ENCODE measurements at places on chromosomes 7 and 10. TPM values are rescaled to one million over a fixed set of nuclear protein-coding genes. Genes with fewer than 3 reads are reported as not detected.

SUN3 gene
- polyA plus RNA-seq: 0.01 TPM

ANXA8L1 gene
- polyA plus RNA-seq: not detected

SLC16A9 gene
- polyA plus RNA-seq: 0.57 TPM

CALHM2 gene
- 6.3 TPM for polyA plus RNA-seq

ZNF853 gene
- polyA plus RNA-seq: 4.4 TPM

KLF14 gene
- 1.3 TPM for polyA plus RNA-seq

XRCC2 gene
- 0.01 TPM for polyA plus RNA-seq

AGBL3 gene
- polyA plus RNA-seq: 0.76 TPM

MRPS17 gene
- 31.9 TPM for polyA plus RNA-seq

FFAR4 gene
- polyA plus RNA-seq: 0.18 TPM

CYP2C8 gene
- polyA plus RNA-seq: 0.07 TPM

PAPSS2 gene
- 2.0 TPM for polyA plus RNA-seq

All from psoas muscle (tissue), 8 donors.